Spleen (tissue), 13 donors: ENCODE measurements at places on chromosomes 7 and 10. TPM values are rescaled to one million over a fixed set of nuclear protein-coding genes. Genes with fewer than 3 reads are reported as not detected.

WDR86 gene
- total RNA-seq, result 71.9 TPM

DNA sequence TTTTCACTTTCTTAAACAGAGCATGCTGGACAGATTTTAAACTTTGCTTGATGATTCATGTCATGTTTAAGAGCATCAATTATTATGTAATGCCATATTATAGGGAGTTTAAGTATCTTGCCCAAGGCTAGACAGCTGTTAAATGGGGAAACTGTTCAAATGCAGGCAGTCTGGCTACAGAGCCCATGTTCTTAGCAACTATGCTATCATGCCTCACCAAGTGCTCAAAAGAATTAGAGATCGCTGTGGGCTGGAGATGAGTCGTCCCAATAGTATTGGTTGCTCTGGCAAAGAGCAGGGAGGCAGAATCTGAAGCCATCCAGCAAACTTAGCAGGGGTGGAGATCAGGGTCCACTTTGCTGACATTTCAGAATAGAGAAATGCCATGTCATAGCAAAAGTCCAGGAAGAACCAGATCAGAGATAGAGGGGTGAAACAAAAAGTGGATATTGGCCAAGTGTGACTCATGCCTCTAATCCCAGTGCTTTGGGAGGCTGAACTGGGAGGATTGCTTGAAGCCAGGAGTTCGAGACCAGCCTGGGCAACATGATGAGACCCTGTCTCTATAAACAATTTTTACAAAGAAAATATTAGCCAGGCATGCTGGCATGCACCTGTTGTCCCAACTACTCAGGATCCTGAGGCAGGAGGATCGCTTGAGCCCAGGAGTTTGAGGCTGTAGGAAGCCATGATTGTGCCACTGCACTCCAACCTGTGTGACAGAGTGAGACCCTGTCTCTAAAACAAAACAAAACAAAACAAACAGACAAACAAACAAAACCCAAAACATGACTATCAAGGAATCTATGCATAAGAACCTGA is 57.8 kb downstream of the BAMBI start:
- DNase-seq, result no peak

CCDC71L gene
- 40.4 TPM for total RNA-seq

MMRN2 gene
- 78.9 TPM for total RNA-seq

GRCh38 chr10:126336801-126337200 is 51.5 kb downstream of the ADAM12 start:
- no peak for DNase-seq

DNA sequence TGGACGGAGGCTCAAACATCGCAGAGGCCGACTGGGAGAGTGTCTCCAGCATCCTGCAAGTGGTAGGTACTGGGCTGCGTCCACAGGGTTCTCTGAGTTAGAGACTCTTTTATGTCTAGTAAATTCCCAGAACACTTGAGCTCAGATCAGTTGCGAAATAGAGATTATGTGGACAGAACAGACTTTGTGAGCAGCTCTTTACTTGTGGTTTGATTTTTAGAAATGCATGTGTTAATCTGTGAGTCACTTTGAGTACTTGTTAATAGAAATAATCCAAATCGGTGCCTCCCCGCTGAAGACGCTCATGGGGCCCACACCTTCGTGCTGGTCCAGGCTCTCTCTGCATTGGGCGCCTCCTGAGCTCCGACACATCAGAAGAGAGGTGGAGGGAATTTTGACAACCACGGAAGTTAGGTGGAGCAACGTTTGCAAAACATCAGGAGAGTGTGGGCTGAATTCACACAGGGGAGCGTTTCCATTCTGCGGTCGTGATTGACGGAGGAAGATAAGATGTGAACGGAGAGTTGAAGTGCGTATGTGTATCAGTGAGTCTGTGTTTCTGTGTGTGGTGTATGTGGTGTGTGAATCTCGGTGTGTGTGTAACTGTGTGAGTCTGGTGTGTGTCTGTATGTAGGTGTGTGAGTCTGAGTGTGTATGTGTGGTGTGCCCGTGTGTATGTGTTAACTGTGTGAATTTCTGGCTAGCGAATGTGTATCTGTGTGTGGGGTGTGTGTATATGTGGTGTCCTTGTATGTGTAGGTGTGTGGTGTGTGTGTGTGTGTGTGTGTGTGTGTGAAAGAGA is 32.1 kb downstream of the PFKP start:
- no peak for DNase-seq

- peak; percentile 81 for DNase-seq
These were observed 69.1 kb downstream of the INPP5A start for GRCh38 chr10:132606536-132607316.

GRCh38 chr7:70384891-70385290 is 747.1 kb upstream of the GALNT17 start:
- no peak for DNase-seq

- DNase-seq, result no peak
These were observed 14.9 kb upstream of the SLIT1 start for GRCh38 chr10:97200616-97201015.

- no peak for DNase-seq
These were observed 497.8 kb upstream of the NRP1 start for GRCh38 chr10:33832124-33832787.

DNA sequence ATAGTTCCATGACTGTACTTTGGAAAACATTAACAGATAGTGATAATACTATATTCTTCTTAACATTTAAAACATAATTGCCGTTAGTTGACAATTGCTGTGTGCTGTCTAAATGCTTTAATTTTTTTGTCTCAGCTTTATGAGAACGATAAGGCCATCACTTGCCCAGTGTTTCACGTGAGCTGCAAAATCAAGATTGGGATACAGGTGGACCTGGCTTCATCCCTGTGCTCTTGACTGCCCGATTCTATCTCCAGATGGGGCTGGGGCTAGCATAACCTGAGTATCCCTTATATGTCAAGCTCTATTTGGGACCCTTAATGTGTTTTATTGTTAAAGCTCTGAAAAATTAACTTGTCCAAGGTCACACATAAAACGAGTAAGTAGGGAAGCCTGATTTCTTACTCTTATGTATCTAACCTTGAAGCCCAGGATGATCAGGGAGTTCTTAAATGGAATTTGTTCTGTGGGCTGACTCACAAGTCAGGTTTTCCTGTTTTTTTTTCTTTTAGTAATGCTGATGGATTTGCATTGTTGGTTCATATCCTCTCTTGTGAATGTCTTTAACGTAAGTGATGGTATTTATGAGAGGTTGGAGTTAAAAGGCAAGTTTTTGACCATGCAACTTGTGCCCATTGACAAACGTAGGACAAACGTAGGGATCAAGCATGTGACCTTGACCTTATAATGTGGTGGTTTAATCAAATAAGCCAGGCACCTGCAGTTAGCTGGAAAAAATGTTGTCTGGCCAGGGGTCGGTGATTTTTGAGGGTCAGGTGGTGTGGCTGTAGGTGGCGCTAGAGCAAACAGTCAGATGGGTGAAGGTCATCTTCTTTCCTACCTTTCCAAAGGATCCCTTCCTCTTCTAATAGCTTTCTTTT is 3.6 kb downstream of the PRKAR2B start:
- DNase-seq, result no peak

EBLN1 gene
- total RNA-seq, result not detected

TMEM229A gene
- total RNA-seq, result not detected

- DNase-seq, result no peak
These were observed 22.9 kb upstream of the DUSP5 start for GRCh38 chr10:110474826-110475225.

BMPR1A gene
- 15.2 TPM for total RNA-seq

DNA sequence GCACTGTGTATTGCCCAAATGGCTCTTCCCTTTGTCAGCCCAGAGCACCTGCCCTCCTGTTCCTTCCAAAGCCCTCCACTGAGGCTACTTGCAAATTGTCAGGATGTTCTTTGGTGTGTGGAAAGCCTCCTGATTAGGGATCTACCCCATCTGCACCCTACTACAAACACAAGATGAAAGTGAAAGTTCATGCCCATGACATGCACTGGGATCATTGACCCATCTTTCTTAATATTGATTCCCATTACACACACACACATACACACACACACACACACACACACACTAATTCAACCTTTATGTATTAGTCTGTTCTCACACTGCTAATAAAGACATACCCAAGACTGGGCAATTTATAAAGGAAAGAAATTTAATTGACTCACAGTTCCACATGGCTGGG is 213.7 kb upstream of the IGFBP3 start:
- DNase-seq, result no peak

- DNase-seq, result no peak
These were observed 34.3 kb downstream of the TPST1 start for GRCh38 chr7:66239467-66239856.

DNA sequence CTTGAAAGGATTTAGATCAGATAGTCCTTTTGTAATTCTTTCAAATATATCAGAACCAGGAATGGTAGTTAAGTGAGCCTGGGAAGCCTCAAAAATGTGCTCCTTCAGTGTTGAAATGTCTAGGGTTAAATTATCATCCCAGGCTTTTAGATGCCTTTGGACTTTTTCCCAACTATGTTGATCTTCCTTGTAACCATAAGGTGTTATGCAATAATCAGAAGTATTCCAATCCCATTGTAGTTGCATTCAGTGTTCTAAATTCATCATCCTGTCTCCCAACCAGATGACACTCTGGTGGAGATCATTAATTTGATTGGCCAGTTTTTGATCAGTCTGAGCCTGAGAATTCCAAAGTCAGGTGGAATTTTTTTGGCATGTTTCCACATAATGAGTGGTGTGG is 35.1 kb upstream of the AKR1C2 start:
- no peak for DNase-seq

PTPRN2 gene
- 18.2 TPM for total RNA-seq

CABCOCO1 gene
- not detected for total RNA-seq

GRCh38 chr7:102122026-102122425 is 164.6 kb upstream of the SH2B2 start:
- no peak for DNase-seq

DNA sequence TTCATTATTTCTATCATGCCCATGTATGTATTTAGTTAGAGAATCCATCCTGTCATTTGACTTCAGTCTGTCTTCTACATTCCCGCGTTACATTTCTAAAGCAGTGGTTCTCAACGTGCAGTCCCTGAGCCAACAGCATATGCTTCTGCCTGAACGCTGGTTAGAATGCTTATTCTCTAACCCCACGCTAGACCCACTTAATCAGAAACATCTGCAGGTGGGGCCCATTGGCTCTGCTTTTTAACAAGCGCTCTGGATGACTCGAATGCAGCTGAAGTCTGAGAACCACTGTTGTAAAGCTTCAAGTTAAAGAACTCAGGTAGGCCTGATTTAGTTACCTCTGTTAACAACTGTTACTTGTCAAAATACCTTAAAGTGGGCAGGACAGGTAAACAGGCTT is 38.2 kb downstream of the NEUROD6 start:
- no peak for DNase-seq

TACC2 gene
- total RNA-seq, result 2.9 TPM

GRCh38 chr7:108247614-108248013 is 117.5 kb upstream of the LAMB4 start:
- no peak for DNase-seq

DNA sequence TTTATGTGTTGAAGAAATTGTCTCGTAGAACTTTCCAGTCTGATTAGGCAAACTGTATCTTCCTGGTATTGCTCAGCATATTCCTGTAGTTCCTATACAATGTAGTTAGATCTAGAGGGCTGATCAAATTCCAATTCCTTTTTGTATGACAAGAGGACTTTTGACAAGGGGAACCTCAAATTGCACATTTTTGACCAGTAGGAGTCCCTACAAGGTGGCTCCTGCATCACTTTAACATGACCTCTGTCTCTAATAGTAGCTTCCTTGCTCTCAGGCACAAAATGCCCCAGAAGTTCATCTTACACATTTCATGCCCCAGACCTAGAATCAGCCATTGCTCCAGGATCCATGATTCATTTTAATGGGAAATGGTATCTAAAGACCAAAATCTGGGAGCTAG is 18.7 kb downstream of the HERPUD2 start:
- no peak for DNase-seq

GRCh38 chr10:124151466-124152095 is 58.2 kb upstream of the CHST15 start:
- peak; percentile 56 for DNase-seq

DNA sequence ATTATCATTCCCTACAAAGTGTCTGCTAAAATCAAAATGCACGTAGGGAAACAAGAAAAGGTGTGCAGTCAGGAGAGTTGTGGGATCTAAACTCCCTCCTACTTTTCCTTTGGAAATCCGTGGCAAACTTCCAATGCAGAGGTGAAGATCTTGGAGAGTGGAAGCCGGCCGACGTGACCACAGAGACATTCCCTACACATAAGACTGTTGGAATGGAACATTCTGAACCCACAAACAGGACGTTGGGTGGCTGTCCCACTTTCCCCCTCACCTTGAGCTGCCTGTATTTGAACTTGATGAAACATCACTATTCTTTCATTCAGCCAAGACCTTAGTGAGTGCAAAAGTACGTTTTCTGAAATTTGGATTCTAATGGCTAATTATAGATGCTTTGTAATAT is 65.9 kb downstream of the PRKCQ start:
- DNase-seq, result no peak

LEP gene
- total RNA-seq, result not detected

GRCh38 chr7:77415476-77415822 is 700 bp downstream of the GSAP start:
- peak; percentile 93 for DNase-seq

SFMBT2 gene
- total RNA-seq, result 28.4 TPM

- peak; percentile 88 for DNase-seq
These were observed 2.9 kb upstream of the ZNF467 start for GRCh38 chr7:149776289-149776688.

- no peak for DNase-seq
These were observed 66.2 kb upstream of the CCNY start for GRCh38 chr10:35270100-35270499.

DNA sequence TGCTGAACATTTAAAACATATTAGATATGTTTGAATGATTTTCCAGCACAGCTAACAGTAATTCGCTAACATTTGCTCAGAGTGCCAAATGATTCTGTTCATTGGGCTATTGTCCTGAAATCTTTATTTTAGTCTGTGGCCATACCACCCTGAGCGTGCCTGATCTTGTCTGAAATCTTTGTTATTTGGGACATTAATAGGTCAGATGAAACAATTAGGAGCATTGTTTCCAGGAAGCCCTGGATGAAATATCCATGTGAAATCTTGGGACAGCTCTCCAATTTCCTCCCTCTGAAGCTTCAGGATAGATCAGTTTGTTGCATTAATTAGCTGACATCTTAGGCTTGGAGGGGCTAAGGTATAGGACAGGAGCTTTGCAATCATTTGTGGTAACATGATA is 512.0 kb downstream of the KIF20B start:
- no peak for DNase-seq

COL17A1 gene
- 0.52 TPM for total RNA-seq

- DNase-seq, result no peak
These were observed 467.0 kb upstream of the POT1 start for GRCh38 chr7:125396466-125397151.

DNA sequence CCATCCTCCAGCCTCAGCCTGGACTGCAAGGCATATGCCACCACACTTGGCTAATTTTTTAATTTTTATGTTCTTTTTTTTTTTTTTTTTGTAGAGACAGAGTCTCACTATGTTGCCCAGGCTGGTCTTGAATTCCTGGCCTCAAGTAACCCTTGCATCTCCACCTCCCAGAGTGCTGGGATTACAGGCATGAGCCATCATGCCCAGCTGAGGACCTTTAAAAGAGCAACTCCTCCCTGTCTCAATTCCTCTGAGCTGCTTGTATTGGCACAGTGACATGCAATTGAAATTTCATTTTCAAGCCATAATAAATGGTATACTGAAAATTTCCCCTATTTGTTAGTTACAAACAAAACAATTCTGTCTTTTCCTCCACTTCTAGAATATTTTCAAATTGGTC is 19.5 kb downstream of the DNAJB9 start:
- DNase-seq, result no peak
